ENCODE measurements at places on chromosomes 5 and 9. TPM values are rescaled to one million over a fixed set of nuclear protein-coding genes. Genes with fewer than 3 reads are reported as not detected.
A peak's percentile ranks its signal among the peaks of the same experiment; 100 is the strongest.

DNA sequence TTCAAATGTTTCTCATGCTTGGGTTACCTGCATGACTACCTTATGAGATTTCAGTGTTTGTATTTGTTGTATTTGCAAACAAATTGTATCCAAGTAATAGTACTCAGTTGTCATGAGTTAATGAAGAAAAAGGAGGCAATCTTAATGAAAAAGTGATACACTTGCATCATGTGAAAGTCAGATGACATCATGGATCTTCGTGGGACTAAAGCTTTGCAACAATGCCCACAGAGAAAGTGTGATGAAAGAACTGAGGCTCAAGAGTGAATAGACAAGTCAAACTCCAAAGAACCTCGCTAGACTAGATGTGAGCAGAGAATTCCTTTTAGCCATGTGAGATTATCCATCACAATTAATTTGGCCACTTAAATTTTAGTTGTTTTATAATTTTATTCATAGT is 75.4 kb upstream of the ADRB2 start:
- DNase-seq = no peak

- DNase-seq = no peak
These were observed 1132.6 kb downstream of the MAT2B start for GRCh38 chr5:164637931-164638521.

GRCh38 chr5:23717486-23717885 is 210.1 kb downstream of the PRDM9 start:
- DNase-seq = no peak

DNA sequence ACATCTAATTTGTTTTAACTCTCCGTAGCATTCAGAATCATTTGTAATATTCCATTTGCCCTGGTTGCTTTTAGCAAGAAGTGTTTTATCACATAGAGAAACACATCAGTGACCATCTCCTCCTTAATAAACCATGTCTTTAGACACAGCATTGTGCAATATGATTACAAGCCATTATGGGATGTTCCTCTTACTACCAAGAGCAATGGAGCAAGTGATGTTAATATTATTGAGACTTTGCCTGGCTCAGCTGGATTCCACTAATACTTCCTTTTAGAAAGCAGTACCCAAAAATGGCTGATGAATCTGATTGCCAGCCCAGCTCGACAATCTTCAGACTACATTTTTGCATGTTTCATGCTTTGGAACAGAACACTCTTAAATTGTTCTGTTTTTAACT is 364.2 kb downstream of the OSTF1 start:
- DNase-seq = no peak

GRCh38 chr5:178461004-178461730 is 129.0 kb downstream of the COL23A1 start:
- peak; percentile 81 for DNase-seq

DNA sequence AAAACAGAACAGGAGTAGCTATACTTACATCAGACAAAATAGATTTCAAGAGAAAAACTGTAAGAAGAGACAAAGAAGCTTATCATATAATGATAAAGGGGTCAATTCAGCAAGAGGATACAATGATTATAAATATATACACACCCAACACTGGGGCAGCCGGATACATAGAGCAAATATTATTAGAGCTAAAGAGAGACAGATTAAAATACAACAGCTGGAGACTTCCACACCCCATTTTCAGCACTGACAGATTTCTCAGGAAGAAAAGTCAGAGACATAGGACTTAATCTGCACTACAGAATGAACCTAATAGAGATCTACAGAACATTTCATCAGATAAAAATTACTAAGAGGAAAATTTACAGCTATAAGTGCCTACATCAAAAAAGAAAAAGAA is 35.7 kb downstream of the OXCT1 start:
- no peak for DNase-seq

DNA sequence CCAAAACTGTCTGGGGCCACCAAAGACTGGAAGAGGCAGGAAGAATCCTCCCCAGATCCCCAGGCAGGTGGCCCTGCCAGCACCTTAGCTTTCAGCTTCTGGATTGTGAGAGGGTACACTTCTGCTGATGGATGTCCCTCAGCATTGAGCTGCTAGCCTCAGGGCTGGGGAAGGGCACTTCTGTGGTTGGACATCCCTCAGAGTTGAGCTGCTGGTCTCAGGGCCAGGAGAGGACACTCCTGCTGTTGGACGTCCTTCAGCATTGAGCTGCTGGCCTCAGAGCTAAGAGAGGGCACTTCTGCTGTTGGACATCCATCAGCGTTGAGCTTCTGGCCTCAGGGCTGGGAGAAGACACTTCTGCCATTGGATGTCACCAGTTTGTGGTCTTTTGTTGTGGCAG is 83.8 kb upstream of the FCN1 start:
- DNase-seq = no peak

GRCh38 chr9:91308191-91308590 is 53.5 kb downstream of the AUH start:
- DNase-seq = no peak

GRCh38 chr9:114559830-114560513 is 27.6 kb upstream of the ATP6V1G1 start:
- DNase-seq = peak; percentile 5

DNA sequence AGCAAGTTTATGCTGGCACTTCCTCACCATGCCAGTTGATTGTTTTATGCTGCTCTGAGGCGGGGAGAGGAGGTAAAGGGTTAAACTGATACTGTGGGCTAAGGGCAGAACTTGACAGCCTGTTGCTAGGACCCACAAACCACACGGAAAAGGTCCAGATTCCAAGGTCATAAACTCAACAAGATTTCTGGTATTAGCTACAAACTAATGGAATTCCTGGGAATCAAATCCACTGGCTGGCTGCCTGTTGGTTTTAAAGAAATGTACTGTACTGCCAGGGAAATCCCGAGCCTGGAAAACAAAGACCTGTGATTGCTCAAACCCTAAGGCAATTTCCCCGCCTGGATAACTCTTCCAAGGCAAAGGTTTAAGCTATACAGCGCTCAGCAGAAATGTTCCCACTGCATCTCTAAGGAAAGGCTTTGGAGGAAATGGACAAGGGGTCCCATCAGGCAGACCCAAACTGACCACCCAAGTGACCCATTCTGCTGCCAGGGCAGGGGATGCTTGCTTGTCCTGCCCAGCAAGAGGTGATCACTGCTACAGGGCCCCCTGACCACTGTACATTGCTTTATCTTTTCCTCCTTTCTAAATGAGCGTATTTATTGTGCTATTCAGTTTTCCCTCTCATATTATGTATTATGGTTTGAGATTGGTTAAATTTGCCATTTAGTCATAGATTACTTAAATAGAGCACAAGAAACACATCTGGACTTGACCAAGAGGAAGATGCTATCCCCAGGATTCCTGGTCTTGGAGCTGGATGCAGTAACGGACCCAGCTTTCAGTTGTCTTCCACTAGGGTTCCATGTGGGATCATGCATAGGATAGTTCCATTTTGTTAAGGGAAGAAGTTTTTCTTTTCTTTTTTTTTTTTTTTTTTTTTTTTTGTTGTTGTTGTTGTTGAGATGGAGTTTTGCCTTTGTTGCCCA is 124.3 kb downstream of the SUSD1 start:
- DNase-seq = no peak

- no peak for DNase-seq
These were observed 228.2 kb upstream of the KLF4 start for GRCh38 chr9:107717529-107718314.

Gene SURF4
- 297 TPM for total RNA-seq

Gene IRX4
- not detected for total RNA-seq

Gene CNTFR
- not detected for total RNA-seq

Gene ADAMTSL2
- total RNA-seq = 0.16 TPM

Gene SLC46A2
- not detected for total RNA-seq

Measured in HT-29 (cell line).